RPMI7951 (cell line): ENCODE measurements at places on chromosomes 11 and 22.

DNA sequence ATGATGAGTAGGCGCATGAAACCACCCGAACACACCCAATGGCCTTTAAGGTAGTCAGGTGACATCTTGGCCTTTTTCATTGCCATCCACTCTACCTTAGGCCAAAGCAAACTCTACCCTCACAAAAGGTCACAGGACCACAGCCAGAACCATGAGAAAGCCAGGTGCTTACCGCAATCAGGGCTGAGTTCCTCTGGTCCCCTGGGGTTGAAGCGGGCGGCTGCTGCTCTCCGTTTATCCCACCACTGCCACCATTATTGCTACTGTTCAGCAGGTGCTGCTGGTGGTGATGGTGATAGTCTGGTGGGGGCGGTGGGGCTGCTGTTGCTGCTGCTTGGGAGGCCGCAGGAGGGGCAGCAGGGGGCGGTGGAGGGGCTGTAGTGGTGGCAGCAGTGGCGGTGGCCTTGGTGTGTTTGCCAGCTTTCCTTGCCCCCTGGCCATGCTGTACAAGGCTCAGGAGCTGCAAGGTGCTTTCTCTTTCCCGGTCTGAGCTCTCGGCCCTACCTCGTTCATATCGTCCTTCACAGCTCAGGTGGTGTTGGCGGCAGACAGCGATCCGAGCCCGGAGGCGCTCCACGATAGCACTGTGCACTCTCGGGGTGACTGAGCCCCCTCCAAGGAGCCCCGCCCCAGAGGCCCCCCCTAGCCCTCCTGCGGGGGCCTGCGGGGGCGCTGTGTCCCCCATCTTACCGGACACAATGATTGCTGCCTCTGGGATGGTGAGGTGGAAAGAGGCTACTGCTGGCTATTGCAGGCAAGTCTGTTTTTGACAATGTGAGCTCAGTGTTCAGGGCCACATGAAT is 1.6 kb downstream of the MAML2 start:
- peak; percentile 56 for DNase-seq

- no peak for DNase-seq
Measured at GRCh38 chr11:76453248-76453647, 8.4 kb downstream of the EMSY start.

GRCh38 chr11:67530282-67530592 is 7.0 kb upstream of the CABP2 start:
- DNase-seq = peak; percentile 10

DNA sequence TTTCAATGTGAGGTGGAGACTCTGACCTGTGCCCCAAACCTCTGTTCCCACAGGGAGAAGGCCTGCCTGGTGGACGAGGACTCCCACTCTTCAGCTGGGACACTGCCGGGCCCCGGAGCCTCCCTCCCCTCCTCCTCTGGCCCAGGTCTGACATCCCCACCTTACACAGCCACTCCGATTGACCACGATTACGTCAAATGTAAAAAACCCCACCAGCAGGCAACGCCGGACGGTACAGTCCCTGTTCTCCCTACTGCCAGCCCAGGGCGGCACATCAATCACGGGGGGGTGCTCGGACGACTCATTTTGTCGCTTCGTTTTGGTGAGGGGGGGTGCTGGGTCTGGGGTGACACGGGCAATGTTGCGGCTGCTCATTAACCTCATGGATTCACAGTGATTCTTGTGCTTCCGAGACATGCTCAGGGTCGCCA is 83.3 kb upstream of the SUSD2 start:
- DNase-seq = no peak

DNA sequence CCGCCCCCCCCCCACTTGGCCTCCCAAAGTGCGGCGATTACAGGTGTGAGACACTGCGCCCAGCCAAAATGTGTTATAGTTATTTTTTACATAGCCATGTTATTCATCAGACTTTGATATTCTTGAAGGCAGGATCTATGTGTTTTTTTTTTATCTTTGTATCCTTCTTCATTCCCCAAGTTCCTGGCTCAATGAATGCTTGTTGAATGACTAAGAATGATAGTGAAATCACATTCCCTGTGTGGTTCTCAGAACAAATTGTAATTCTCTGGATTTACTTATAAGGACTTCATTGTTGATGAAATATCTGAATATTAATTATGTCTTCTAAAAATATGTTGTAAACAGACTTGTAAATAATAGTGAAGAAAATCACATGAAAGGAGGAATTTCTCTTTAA is 33.5 kb downstream of the MMP7 start:
- DNase-seq = no peak

GRCh38 chr11:94897330-94897768 is 76.0 kb downstream of the CWC15 start:
- peak; percentile 52 for DNase-seq

- no peak for DNase-seq
Measured at GRCh38 chr11:5604896-5605295, 8.5 kb downstream of the TRIM6 start.

DNA sequence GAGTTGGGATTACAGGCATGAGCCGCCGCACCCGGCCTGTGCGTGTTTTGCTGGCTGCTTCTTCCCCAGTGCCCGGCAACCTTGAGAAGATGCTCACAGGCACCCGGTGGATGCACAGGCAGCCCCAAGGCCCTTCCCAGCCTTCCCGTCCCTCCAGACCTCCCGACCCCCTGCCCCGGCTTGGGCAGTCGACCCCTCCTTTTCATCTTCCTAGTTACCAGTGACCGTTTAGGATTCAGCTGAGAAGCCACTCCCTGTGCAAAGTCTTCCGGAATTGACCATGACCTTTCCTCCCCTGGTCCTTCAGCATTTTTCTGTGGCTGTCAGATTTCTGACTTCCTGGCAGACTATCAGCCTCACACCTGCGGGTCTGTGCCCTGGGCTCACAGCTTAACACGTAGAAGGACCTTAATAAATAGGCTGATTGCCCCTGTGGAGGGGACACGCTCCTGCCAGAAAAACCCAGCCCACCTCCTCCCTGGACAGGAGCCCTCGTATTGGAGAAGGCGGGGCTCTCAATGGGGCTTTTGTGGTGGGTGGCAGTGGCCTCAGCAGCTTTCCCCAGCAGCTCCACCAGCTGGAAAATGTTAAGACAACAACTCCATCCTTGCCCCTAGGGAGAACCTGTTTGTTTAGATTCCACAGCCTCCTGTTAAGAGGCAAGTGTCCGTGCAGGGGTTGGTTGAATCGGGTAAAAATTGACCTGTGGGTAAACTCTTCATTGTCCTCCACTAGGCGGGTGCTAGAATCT is 10.4 kb upstream of the ANO1 start:
- peak; percentile 38 for DNase-seq

GRCh38 chr11:57399221-57399620 is 8.8 kb upstream of the PRG2 start:
- DNase-seq = no peak

- peak; percentile 62 for DNase-seq
Measured at GRCh38 chr22:23180301-23180892, at the start of gene BCR. BCR (plus strand) TSS chr22:23180509; CDS start chr22:23180961, 452 bp downstream.
